ENCODE measurements at places on chromosomes 4 and X. TPM values are rescaled to one million over a fixed set of nuclear protein-coding genes. Genes with fewer than 3 reads are reported as not detected.

Gene AREG
- 1.7 TPM for total RNA-seq

Gene AGTR2
- not detected for total RNA-seq

Gene PDE5A
- total RNA-seq, result 0.25 TPM

Gene PDE6B
- 13.3 TPM for total RNA-seq
